ENCODE measurements at places on chromosomes 13 and 19. TPM values are rescaled to one million over a fixed set of nuclear protein-coding genes. Genes with fewer than 3 reads are reported as not detected.

Gene TMEM221
- 1.3 TPM for polyA plus RNA-seq

Gene PRODH2
- not detected for polyA plus RNA-seq

Gene MIA
- polyA plus RNA-seq = 1.6 TPM

Gene GIPR
- 0.15 TPM for polyA plus RNA-seq

Gene CACNA1A
- 1.6 TPM for polyA plus RNA-seq

Gene PGLYRP1
- polyA plus RNA-seq = 0.85 TPM

Gene FGF9
- polyA plus RNA-seq = 10.9 TPM

DNA sequence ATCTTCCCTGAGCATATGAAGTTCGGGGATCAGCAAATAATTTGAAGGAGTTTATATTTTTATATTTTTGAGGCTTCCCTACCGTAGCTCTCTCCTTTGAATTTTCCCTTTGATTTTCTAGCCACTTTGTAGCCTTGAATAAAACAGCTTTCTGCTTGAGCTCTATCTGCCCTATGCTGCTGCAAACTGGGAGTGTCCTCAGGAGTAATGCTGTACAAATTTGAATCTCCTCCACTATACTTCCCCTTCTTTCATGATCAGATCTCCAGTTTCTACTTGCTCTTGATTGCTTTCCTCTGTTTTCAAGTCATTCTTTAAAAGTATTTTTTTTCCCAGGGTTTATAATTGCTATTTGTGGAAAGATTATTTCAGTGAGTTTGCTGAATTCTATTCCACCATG lies 14.6 kb downstream of the PDS5B start:
- DNase-seq = no peak

DNA sequence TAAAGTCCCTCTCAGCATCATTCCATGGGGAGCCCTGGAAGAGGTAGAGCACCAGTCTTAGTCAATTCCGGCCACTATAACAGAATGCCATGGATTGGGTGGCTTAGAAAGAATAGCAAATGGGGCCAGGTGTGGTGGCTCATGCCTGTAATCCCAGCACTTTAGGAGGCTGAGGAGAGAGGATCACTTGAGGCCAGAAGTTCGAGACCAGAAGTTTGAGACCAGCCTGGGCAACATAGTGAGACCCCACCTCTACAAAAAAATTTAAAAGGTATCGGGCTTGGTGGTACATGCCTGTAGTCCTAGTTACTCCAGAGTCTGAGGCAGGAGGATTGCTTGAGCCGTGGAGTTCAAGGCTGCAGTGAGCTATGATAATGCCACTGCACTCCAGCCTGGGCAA lies 25.0 kb upstream of the SIN3B start:
- DNase-seq = no peak

DNA sequence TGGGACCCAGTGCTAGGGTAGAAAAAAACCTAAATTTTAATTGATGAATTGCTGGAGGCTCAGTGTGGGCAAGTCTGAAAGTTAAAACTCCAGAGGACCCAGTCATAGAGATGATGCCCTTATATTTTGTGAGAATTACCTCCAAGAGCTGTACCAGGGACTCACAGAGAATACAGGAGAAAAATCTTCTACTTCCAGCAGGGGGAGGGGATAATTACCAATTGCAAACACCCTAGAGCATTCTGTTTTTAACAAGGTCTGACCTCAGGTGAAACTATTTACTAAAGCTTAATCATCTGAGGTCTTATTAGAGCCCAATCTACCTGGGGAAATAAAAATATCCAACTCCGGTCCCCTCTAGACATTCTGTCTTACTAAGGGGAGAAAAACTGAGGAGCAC lies 994.7 kb upstream of the MIR17HG start:
- DNase-seq = no peak

DNA sequence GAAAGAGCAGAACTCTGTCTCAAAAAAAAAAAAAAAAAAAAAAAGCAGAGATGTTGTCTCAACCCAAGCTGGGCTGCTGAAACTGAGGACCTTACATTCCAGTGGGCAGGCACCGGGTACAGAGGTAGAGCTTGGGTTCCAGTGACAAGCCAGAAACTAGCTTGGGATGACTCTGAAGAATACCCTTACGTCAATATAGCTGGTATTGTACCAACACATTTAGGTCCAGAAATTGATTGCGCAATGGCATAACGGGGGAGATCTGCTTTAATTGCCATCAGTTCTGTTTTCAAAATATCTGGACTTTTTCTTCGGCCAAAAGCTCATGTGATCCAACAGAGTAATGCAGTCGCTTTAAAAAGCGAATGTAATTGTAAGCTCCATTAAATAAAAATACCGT lies 103.1 kb upstream of the UBL3 start:
- no peak for DNase-seq

DNA sequence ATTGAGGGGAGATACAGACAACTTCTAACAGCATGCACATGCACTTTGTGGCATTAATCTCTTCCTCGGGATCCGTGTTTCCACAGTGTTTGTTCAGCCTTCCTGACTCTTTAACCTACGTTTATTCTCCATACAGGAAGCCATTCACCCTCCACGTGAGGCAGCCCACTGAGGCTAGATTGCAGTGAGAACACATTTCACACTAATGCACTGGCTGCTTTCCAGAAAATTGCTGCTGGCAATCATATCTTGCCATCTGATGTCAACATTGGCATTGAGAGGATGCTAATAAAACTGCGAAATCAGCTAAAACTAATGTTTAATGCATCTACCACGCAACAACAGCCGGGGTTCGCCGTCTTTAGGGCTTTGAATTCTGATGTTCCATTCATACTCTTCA lies 30.0 kb downstream of the DCLK1 start:
- no peak for DNase-seq

GRCh38 chr19:17337675-17338432 lies 501 bp downstream of the GTPBP3 start:
- DNase-seq = no peak

GRCh38 chr13:79767126-79767525 lies 286.2 kb downstream of the NDFIP2 start:
- DNase-seq = no peak

DNA sequence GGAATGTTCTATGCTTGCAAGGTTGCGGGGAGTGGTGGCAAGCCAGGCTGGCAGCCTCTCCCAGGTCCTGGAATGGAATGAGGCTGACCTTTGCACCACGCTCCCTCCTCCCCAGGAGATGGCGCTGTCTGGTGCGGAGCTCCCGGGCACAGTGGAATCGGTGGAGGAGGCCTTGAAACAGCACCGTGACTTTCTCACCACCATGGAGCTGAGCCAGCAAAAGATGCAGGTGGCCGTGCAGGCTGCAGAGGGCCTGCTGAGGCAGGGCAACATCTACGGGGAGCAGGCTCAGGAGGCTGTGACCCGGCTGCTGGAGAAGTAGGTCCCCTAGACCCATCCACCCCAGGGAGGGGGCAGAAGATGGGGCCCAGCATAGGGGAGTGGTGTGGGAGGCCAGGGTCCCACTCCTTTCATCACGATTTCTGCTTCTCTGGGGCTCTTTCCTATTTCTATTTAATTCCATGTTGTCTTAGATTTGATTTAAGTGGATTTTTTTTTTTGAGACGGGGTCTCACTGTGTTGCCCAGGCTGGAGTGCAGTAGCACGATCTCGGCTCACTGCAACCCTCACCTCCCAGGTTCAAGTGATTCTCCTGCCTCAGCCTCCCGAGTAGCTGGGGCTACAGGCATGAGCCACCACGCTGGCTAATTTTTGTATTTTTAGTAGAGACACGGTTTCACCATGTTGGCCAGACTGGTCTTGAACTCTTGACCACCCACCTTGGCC lies 53.2 kb upstream of the SHKBP1 start:
- no peak for DNase-seq

DNA sequence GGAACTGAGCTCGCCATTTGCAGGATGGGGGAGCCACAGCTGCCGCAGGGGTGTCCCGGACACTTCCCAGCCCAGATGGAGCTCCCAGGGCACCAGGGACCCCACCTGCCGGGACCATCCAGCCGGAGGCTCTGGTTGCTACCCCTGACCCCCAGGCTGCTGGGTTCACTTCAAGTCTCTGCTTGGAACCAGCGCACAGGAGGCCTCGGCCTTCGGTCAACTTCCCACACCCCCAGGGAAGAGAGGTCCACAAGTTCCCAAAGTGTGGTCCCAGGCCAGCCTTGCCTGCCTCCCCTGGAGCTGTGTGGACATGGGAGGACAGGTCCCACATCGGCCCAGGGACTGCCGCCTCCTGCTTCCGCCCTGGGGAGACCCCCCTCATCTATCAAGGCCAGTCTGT lies 117.0 kb downstream of the TEX29 start:
- DNase-seq = no peak

- DNase-seq = no peak
These were observed 191.1 kb downstream of the RGCC start for GRCh38 chr13:41648314-41648935.

DNA sequence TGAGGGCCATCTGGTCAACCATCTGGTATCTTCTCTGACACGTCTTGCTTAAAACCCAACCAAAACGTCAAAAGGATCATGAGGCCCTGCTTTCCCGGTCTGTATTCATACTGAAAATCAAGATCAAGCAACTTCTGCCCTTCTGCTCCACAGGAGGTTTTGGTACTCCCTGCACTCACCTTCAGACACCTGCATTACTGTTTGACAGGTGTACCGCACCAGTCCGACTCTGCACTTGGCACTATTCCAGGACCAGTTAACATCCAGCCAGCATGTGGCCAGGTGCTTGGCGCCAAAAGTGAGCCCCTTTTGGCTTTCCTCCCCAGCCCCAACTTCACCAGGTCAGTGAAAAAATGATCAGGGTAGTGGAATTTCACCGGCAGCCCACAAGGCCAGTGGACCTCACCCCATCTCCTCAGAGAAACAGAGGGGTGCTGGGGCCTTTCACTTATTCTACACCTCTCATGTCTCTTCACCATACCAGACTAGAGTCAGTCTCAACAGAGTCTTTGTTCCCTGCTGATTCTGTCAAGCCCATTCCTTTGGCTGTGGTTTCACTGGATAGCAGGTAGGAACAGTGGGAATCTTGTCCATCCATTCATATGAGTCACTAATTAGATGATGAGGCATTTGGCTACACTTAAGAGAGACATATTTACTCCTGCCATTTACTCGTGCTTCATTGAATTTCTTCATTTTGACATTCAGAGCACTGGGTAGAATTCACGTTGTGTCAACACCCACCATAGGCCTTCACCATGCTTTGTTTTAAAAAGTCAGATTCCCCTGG lies 85.3 kb downstream of the ZNF726 start:
- no peak for DNase-seq

GRCh38 chr13:22114630-22115311 lies 443.9 kb downstream of the FGF9 start:
- no peak for DNase-seq

- no peak for DNase-seq
These were observed 234.9 kb downstream of the KCTD12 start for GRCh38 chr13:76651286-76651685.

- DNase-seq = no peak
These were observed 33.0 kb upstream of the ZNF808 start for GRCh38 chr19:52494518-52494917.

- no peak for DNase-seq
These were observed 31.5 kb downstream of the ERCC5 start for GRCh38 chr13:102877303-102877702.

GRCh38 chr13:86051134-86052103 lies 252.2 kb upstream of the SLITRK6 start:
- DNase-seq = no peak

GRCh38 chr13:72097568-72097967 lies 230.6 kb upstream of the DACH1 start:
- DNase-seq = no peak

DNA sequence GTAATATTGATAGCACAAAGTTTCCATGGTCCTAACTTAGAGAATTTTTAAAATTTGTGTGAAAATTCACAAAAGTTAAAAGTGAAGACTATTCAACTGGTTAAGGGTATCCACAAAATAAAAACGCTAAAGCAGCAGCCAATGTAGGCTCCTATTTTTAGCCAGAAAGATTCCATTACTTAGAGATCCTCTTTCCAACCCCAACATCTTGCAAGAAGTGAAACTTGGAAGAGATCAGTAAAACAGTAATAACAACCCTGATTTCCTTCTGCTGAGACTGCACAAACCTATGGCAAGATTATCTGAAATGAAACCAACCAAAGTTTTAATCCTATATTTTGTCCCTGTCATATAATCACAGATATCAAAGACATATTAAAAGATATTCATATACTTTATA lies 8.5 kb downstream of the TBC1D4 start:
- peak; percentile 62 for DNase-seq

GRCh38 chr19:52651956-52652355 lies 13.8 kb upstream of the ZNF83 start:
- DNase-seq = no peak

GRCh38 chr13:50512474-50513299 lies 330.8 kb downstream of the DLEU7 start:
- DNase-seq = no peak

DNA sequence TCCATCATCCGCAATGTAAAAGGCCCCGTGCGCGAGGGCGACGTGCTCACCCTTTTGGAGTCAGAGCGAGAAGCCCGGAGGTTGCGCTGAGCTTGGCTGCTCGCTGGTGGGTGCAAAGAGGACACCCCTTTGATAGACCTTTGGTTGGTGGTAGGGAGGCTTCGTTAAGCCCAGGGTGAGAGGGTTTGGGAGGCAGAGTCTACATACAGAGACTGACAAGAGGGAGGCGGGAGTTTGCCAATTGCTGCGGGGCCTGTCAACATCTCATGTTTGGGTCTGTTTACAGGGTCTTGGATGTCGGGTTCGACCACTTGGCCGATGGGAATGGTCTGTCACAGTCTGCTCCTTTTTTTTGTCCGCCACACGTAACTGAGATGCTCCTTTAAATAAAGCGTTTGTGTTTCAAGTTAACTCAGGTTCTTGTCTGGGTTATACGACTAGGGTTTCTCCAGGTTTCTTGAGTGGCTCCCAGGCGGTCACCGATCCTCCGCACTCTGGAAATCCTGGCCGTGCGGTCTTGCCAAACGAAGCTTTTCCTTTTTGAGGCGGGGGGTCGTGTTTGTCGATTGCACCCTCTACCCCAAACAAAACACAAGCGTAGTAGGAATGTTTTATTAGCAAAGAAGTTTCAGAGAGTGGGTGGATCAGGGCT lies 816 bp downstream of the RPS28 start:
- no peak for DNase-seq

GRCh38 chr19:52048555-52049501 lies at the start of gene ZNF432:
Gene ZNF432, minus strand, starts transcription at chr19:52048838. Its CDS starts 1,970 bp downstream, at chr19:52046868.
- peak; percentile 90 for DNase-seq

Measured in forelimb muscle (tissue), 1 donor.